ENCODE measurements at places on chromosomes 11 and 22.

GRCh38 chr11:117249571-117249970 lies 17.1 kb downstream of the RNF214 start:
- DNase-seq = no peak

- DNase-seq = peak; percentile 60
These were observed 33.7 kb downstream of the GNB1L start for GRCh38 chr22:19820880-19821522.

DNA sequence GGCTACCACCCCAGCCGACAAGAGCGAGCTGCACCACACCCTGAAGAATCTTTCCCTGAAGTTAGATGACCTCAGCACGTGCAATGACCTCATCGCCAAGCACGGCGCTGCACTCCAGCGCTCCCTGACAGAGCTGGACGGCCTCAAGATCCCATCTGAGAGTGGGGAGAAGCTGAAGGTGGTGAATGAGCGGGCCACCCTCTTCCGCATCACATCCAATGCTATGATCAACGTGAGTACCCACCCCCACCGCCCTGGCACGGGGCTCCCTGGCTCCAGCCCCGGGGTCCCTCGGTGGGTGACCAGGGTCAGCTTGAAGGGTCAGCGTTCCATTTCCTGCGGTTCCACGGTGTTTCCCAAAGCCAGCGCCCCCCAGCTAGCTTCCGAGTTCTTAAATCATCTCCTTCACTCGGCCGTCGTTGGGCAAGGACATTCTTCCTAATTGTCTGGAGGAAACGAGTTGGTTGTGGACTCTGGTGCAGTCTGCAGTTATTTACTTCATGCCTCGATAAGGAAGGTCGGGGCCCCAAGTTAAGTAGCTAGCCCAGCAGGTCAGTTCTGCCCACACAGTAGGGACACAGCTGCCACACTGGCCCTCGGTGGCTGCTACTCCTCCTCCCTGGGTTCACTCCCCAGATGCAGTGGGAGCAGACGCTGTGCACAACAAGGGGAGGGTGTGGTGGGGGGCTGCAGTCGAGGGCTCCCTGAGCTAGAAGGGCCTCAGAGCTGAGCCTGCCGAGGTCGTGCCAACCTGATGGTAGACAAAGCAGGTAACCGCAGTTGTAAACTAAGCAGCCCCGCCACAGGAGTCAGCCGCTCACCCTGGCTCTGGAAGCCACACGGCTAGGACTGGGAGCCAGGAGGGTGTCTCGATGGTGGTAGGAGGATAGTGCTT lies 97.9 kb downstream of the MORC2 start:
- DNase-seq = peak; percentile 9

GRCh38 chr11:92388380-92388779 lies 163.8 kb downstream of the FAT3 start:
- no peak for DNase-seq

DNA sequence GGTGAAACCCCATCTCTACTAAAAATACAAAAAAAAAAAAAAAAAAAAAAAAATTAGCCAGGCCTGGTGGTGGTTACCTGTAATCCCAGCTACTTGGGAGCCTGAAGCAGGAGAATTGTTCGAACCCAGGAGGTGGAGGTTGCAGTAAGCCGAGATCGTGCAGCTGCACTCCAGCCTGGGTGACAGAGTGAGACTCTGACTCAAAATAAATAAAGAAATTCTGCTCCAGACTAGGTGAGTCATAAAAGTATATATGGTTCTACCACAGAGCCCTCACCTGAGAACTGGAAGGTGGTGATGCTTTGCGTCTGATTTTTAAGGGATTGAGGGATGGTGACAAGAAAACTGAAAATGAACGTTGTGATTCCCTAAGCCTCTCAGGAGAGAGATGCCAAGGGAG lies 58.4 kb downstream of the NTM start:
- DNase-seq = no peak

- DNase-seq = no peak
These were observed 294.6 kb downstream of the BUD13 start for GRCh38 chr11:116478205-116478604.

GRCh38 chr11:9972989-9973388 lies 309.1 kb downstream of the SWAP70 start:
- peak; percentile 66 for DNase-seq

- DNase-seq = no peak
These were observed 39.9 kb upstream of the NAV2 start for GRCh38 chr11:19672586-19673206.

DNA sequence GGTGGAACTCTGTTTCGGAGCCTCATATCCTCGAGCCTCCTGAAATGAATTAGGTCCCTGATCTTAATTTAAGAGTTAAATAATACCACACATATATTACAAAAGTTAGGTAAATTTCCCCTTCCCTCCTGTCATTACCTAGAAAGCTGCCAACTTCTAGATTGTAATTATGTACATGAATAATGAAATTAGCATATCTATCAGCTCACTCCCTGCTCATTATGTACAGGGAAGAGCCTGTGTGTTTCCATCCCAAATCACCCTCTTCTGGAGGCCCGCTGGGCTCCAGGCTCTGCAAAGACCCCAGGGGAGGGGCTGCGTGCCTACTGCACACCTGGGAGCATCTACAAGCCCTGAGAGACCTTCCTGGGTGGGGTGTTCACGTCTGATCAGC lies 384.1 kb downstream of the MN1 start:
- DNase-seq = no peak

GRCh38 chr11:767238-767637 lies 10.0 kb downstream of the GATD1 start:
- DNase-seq = no peak

DNA sequence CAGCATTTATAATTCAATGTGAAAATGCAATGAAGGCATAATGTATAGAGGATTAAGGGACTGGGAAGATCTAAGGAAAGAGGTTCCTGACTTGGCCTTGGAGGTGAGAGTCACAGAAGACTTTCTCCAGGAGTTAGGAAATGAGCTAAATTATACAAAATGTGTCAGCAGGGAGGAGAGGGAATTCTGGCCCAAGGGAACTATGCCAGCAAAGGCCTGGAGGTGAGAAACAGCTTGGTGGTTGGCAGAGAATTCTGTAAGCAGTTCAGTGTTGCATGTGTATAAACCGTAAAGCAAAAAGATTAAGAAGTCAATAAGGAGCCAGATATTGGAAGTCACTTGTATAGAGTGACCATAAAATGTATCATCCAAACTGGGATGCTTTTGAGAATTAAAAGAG lies 142.2 kb upstream of the SESN3 start:
- no peak for DNase-seq

Measured in iPS-NIHi11 (cell line).